ENCODE measurements at places on chromosomes 1 and 21.

- DNase-seq, result no peak
Observed at GRCh38 chr1:148294116-148294807, 142.2 kb upstream of the NBPF11 start.

GRCh38 chr21:40386294-40386911 is 460.6 kb downstream of the DSCAM start:
- no peak for DNase-seq

DNA sequence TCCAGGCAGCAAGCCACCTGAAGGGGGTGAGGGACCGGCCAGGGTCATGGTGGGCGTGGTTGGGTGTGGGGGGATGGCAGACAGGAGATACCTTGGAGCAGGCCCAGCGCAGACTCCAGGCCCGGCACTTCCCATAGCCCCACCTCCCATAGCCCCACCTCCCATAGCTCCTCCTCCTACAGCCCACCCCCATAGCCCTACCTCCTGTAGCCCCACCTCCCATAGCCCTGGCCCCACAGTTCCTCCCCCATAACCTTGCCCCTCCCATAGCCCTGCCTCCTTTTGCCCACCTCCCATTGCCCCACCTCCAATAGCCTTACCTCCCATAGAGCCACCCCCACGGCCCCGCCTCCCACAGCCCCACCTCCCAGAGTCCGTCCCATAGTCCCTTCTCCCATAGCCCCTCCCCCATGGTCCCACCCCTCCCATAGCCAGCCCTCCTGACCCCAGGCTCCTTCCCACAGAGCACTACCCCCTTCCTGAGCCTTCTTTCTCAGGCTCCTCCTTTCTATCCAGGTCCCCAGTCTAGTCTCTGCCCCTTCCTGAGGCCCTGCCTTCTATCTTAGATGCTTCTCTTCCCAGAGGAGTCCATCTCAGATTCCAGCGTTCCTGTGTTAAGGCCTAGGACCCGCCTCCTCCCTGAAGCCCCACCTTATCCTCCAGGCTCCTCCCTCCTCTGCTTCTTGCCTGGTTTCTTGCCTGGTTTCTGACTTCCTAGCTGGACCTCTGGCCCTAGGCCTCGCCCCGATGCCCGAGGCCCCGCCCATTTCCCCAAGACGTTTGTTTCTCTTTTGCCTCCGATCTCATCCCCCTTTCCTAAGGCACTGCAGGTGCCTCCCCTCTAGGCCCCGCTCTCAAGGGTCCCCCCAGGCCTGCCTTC is 46.8 kb downstream of the PTPRU start:
- peak; percentile 73 for DNase-seq

DNA sequence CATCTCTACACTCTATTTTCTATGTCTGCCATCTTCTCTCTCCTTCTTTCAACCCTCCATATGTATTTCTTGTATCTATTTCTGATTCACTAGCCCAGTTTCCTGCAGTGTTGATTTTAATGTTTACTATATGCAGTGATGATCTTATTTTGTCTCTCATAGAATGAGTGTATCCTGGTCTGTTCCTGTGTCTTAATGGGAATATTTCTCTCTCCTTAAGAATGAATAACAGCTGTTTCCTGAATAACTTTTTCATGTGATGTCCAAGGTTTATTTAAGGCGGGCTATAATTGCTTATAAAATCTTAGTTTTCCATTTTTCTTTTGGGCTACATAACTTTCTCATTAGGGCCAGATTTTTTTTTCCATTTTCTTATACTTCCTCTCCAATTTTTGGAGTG is 144.5 kb downstream of the C1orf21 start:
- DNase-seq, result no peak

DNA sequence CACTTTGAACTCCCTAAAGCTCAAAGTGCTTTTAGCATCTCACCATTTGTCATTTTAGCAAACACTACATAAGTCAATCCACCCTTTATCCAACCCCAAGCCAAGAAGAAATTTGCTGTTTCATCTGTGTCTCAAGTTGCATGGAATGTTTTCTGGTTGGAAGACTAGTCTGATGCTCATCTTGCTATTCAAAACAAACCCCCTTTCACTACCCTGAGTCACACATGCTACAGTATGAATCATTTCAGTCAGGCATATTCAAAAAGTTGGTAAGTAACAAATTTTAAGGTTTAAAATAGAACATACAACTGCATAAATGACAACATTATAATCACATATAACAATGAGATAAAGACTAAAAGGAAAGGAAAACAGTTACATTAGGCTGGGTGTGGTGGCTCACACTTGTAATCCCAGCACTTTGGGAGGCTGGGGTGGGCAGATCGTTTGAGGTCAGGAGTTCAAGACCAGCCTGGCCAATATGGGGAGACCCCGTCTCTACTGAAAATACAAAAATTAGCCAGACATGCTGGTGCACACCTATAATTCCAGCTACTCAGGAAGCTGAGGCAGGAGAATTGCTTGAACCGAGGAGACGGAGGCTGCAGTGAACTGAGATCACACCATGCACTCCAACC is 38.7 kb downstream of the DSTYK start:
- no peak for DNase-seq

GRCh38 chr1:118981436-118981835 is 6.7 kb downstream of the TBX15 start:
- no peak for DNase-seq

DNA sequence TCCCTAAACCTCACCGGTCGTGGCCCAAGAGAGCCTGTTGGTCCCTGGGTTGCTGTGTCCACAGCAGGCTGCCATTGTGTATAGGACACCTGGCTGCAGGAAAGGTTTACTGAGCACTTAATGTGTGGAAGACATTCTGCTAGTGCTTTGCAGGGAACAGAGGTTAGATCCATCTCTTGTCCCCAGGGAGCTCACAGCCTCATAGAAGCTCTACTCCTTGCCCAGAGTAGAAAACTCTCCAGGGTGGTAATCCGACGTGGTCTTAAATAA is 16.9 kb upstream of the ALPL start:
- no peak for DNase-seq

- no peak for DNase-seq
Observed at GRCh38 chr21:41441546-41441945, 15.5 kb downstream of the MX1 start.

DNA sequence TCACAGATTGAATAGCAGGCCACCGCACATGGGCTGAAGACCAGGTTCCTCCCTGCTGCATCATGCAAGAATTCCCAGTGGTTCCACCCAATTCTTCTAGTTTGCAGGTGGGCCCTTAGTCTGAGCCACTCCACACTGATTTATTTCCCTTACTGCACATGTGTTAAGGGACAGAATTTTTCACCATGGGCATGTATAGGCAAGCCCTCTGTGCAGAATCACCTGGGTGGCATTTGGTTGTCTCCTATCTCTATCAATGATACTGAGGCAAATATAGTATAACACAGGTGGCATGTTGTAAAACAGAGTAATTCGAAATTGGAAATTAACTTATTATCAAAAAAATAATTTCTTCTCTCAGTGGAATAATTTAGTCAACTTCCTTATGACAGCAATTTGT is 1892.4 kb downstream of the NCAM2 start:
- no peak for DNase-seq

GRCh38 chr1:226092965-226093364 is 30.4 kb downstream of the H3-3A start:
- DNase-seq, result no peak

DNA sequence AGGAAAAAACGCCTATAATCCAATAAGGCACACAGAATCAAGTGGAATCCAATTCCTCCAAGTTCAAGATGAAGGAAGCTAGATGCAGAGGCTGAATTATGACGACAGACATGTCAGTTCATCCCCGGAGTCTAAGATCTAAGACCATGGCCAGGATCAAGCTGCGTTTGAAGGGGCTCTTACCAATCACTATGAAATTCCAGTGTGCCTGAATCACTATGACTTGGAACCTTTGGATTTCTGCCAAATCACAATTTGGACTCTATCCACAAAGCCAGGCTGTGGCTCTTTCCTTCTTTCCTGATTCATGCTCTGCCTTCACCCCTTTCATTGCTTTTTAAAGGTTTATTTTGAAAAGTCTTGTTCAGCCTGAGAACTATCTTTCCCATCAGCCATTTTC is 17.1 kb downstream of the OLIG2 start:
- no peak for DNase-seq

- DNase-seq, result no peak
Observed at GRCh38 chr1:36732015-36732356, 249.3 kb upstream of the CSF3R start.

DNA sequence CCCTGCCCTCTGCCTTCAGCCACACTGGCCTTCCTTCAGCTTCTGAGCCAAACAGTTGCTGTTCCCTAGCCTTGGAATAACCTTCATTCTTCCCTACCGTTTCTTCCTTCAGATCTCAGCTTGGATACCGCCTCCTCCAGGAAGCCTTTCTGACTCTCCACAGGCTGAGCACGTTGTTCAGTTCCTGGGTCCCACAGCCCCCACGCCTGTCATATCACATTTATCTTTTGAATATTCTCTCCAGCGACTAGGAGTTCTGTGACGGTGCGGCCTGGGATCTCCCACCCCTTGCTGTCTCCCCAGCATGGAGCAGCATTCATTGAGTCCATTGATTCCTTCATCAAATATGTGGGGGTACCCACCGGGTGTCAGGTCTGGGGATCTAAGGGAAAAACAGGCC is 39.2 kb downstream of the EPHA2 start:
- no peak for DNase-seq

DNA sequence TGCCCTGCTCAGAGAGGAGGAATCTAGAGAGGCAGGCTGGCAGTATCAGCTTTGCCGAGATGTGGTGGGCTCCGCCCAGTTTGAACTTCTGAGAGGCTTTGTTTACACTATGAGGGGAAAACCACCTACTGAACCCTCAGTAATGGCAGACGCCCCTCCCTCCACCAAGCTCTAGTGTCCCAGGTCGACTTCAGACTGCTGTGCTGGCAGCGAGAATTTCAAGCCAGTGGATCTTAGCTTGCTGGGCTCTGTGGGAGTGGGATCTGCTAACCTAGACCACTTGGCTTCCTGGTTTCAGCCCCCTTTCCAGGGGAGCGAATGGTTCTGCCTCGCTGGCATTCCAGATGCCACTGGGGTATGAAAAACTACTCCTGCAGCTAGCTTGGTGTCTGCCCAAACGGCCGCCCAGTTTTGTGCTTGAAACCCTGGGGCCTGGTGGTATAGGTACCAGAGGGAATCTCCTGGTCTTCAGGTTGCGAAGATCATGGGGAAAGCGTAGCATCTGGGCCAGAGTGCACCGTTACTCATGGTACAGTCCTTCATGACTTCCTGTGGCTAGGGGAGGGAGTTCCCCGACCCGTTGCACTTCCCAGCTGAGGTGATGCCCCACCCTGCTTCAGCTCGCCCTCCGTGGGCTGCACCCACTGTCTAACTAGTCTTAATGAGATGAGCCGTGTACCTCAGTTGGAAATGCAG is 43.6 kb downstream of the C21orf91 start:
- peak; percentile 30 for DNase-seq

DNA sequence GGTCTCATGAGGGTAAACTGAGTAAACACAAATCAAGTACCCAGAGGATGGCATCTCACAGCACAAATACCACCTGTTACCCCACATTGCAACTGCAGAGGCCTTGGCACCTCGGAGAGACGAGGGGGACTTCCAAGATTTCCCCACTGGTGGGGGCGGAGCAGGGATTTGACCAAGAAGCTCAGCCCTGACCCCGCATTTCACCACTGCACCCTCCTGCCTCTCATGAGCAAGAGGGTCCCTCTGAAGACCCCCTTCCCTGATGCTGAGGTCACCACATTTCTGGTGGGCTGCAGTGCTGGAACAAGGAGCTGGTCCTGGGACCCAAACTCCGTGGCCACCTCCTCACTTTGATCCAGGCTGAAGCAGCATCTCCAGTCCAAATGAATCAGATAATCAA is 342.4 kb downstream of the NPHP4 start:
- DNase-seq, result peak; percentile 2

DNA sequence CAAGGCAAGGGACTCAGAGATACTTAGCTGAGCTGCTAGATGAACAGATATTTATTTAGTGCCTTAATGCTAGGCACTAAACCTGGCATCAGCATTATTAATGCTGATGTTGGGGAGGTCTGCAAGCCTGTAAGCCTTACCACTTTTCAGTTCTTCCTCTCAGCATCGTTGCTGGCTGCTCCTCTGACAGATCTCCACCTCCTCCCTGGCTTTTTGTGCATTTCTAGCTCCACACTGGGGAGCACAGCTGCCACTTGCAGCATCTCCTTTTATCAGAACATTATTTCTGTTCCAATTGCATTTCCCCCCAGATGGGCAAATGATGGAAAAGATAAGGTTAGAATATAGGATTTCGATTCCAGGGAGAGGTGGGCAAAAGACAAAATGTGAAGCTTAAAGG is 34.8 kb downstream of the CACNA1E start:
- DNase-seq, result no peak

GRCh38 chr1:1194723-1195122 is 11.7 kb downstream of the TNFRSF18 start:
- no peak for DNase-seq

GRCh38 chr1:7366286-7366954 is 404.7 kb upstream of the VAMP3 start:
- DNase-seq, result no peak

DNA sequence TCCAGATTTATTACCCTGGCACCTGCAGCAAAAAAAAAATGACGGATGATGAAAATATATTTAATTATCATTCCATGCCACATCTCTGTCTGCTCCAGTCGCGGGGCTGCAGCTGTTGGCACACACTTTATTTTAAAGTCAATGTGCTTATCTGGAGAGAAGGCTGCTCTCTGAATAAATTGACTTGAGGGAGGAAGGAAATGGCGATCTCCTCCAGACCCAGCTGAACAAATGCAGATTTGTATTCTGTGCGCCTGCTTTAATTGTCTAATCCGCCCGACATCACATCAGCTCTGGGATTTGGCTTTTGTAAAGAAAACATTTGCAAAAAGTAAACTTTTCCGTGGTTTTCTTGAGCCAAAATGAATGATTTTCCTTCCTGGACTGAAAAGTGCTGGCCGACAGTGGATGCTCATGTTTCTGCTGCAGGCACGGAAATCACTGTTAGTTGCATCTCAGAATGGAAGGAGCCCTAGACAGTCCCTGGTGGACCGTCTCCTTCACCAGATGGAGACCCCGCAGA is 150.2 kb downstream of the CAMTA1 start:
- DNase-seq, result no peak
